ENCODE measurements at places on chromosomes 11 and 22.
A peak's percentile ranks its signal among the peaks of the same experiment; 100 is the strongest.

GRCh38 chr11:57474803-57475115 is 14.4 kb downstream of the RTN4RL2 start:
- DNase-seq: no peak

DNA sequence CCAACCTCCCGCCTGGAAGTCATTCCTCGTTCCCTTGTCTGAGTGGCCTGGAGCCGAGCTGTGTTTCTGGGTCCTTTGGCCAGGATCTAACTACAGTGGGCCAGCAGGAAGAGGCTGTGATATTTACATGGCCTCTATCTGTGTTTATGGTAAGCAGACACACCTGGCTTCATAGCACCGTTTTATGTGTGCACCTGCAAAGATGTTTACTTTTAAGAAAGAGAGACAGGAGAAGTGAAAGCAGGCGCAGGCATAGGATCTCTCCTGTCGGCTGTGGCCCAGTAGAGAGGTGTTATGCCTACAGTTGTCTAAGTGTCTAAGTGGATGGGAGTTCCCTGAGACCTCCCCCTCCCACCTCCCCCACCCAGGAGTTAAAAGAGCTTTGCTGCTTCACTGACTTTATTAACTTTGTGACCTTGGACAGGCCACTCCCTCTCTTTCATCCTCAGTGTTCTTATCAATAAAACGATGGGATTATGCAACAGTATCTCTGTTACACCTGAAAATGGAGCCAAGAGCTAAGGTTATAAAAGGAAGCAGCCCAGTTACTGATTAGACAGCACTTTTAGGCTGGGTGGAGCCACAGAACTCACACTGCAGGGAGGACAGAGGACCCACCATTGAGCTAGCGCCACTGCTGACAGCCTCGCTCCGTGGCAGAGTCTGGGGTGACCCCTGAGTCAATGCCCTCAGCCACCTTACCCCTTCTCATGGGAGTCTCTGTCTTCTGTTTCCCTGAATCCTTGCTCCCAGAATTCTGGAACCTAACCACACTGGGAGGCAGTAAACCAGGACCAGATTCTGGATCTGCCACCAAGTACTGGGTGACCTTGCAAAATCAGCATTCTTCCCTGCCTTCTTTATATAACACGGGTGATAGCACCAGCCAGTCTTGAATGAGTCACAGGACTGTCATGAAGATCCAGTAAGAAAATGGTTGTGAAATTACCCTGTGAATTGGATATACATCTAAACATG is 22.0 kb downstream of the ST14 start:
- DNase-seq: peak; percentile 39

- no peak for DNase-seq
These were observed 116.1 kb downstream of the UVRAG start for GRCh38 chr11:75931124-75931523.

DNA sequence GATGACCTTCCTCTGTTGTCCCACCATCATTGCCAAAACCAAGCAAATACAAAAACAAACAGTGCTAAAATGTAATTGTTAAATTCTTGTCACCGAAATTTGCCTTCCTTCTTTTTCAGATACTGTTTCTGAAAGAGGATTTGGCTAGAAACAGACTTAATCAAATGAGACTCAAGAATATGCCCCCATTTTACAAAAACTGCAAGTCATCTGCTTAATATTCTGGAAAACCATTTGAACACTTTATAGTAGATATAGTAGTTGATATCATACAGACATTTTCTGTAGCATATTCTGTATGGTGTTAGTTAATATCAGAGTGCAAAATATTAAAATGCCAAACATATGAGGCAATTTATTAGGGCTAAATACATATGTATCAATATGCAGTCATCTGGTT is 3.5 kb downstream of the OR5M1 start:
- DNase-seq: no peak

GRCh38 chr11:110295531-110296225 is 736 bp downstream of the RDX start:
- DNase-seq: no peak

DNA sequence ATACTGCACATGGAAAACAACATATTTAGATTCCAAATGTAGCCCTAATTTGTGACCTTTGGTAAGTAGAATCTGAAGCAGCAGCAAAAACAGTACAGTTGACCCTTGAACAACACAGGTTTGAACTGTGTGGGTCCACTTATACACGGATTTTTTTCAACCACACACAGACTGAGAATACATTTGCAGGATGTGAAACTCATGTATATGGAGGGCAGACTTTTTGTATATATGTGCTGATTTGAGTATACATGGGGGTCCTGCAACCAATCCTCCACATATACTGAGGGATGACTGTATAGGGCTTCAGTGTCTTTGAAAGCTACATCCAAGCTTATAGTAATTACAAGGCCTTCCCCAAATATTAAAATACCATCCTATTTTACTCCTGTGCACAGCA is 120.5 kb downstream of the MPPED2 start:
- no peak for DNase-seq

GRCh38 chr11:47969401-47969800 is 11.0 kb upstream of the PTPRJ start:
- no peak for DNase-seq

DNA sequence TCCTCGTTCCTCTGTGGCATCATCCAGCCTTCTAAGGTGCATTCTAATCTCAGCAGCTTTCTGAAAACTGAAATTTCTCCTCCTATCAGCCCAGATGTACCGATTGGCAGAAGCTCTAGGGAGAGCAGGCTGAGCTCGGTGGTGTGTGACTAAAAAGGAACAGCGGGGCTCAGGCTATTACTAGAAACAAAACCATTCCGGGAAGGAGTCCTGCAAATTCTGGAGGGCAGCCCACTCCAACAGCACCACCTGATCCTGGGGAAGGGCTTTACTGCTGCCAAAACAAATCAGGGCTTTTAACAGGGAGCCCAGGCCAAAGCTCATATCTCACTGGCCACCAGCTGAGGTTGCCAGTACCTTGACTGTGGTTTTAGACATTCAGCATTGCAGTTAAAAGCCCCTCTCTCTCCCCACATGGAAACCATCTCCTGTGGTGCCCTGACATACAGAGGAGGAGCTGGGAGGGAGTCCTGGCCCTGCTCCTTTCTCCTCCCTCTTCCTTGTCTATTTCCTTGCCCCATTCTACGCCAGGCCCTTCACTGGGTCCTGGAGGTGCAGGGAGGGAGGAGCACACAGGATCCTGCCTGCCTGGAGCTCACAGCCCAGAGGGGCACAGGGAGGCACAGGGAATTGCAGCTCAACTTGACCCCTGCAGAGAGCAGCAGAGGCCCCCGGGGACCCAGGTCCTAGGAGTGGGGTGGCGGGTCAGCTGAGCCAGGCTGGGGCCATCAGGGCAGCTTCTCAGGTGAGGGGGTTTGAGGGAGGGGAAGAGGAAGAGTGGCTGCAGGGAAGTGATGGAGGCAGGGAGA is 889 bp downstream of the PLAAT4 start:
- DNase-seq: peak; percentile 49

DNA sequence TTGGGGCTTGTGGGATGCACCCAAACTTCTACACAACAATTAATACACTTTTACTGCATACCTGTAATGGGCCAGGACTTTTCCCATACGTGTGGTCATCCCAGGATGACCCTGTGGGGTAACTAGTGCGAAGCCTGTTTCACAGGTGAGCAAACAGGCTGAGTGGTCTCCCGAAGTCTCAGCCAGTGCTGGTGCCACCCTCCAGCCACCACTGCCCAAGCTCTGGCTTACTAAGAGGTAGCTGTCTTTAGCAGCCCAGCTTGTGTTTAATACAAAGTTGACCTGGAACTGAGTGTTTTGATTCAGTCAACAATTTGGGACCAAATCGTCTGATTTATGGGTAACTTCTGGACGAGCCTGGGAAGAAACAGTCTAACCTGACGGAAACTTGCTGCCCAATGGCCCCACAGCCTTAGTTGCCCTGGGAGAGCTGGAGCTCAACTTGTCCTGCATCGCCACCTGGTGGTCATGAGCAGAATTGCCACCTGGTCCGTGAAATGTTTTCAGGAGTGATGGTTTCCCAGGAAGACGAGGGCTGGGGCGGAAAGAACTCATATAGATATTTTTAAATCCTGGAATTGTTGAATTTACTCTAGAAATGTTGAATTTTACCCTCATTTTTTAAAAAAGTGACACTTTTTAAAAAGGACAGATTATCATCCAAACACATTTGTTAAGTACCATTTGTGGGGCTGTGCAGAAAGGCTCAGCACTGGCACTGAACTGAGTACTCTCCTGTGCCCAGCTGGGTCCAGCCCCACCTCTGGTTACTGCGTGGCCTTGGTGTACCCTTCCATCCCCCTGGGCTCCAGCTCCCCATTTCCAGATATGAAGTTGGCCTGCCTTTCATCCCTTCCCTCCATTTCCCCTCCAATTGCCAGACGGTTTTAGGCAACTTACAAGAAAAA is 95.5 kb upstream of the PARVA start:
- peak; percentile 46 for DNase-seq

DNA sequence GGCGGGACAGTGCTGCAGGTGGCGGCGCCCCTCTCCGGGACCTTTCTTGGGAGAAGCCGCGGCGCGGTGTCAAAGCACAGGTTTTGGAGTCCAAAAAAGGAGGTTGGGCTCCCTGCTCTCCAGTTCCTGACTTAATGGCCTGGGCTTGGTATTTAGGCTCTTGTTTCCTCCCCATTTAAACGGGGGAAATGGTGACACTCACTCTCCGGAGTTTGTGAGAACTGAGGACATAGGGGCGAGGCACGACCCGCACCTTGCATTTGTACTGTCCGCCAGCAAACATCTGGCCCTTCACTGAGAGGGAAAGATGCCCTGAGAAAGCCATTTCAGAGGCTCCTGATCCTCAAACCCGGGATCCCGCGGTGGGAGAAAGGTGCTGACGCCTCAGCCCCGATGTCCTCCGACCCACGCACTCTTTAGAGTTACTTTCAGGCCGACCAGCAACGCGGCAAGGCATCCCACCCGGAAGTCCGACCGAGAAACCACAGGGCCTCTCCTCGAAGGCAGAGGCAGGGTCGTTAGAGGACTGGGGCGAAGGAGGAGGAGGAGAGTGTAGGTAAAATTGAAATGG is 2.9 kb upstream of the WDR74 start:
- no peak for DNase-seq

DNA sequence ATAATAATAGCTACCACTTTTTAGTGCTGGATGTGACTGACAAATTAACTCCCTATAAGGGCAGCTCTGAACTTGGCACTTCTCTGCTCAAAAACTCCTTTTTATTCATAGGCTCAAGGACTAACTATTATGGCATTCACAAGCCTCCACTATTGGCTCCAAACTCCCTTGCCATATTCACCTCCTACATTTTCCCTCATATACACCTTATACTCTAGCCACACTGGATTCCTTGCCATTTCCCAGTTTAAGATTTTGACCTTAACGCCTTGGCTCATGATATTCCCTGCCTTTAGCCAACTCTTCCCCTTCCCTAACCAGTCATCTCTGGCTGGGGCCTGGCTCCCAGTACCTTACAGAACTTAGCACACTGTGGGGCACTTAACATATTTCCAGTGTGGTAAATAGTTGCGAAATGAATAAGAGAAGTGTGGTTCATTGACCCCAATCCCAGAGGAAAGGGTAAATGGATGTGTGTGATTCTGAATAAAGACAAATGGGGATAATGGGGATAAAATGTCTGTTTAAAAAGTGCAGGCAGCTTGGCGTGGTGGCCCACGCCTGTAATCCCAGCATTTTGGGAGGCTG is 40.0 kb upstream of the SORL1 start:
- no peak for DNase-seq

GRCh38 chr11:14158393-14158792 is 195.9 kb downstream of the SPON1 start:
- DNase-seq: no peak

DNA sequence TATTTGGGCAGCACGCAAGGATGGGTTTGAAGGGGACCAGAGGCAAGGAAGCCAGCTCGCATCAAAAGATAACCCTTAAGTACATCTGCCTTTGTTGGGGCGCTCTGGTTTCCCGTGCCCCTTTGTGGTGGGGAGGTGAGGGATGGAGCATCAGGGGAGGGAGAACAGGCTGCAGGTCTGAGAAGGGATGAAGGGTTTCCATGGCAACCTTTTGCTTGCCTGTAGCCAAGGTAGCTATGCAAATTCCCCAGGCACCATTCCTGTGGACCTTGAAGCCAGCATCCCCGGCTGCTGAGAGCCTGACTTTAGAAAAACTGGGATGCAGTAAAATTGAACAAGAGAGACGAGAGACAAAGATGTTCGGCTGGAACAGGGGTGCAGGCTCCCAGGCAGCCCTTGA is 75.7 kb downstream of the SEZ6L start:
- DNase-seq: no peak

- peak; percentile 35 for DNase-seq
These were observed 688 bp downstream of the SERPING1 start for GRCh38 chr11:57597916-57598830.

DNA sequence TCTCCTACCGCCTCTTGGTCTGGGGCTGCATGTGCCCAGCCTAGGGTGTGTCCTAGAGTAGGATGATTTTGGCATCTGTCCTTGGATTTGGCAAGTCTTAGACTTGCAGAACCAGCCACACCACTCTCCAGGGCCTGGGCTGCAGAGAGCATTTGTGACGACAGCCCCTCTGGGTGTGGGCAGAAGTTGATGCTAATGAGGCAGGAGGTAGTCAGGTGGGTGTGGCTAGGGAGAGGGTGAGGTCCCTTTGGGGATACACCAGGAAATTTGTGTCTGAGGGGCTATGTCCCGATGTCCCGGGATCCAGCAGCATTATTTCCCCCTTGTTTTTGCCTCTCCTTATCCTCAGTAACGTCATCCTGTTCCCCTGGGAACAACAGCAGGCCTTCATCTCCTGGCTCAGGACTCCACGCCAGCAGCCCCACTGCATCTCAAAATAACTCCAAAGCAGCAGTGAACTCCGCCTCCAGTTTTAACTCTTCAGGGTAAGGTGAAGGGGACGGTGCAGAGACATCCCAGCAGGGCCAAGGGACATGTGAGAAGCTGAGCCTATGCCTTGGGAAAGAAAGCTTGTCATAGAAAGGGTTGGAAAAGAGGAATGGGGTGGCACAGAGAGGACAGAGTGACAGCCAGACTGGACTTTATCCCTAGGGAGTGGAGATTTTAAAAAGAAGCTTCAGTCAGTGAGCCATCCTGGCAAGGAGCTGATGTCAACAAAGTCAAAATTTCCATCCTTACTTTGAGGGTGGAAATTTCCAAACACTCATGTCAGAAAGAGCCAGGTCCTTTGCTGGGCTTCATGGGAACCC is 8.0 kb upstream of the TLCD5 start:
- no peak for DNase-seq

DNA sequence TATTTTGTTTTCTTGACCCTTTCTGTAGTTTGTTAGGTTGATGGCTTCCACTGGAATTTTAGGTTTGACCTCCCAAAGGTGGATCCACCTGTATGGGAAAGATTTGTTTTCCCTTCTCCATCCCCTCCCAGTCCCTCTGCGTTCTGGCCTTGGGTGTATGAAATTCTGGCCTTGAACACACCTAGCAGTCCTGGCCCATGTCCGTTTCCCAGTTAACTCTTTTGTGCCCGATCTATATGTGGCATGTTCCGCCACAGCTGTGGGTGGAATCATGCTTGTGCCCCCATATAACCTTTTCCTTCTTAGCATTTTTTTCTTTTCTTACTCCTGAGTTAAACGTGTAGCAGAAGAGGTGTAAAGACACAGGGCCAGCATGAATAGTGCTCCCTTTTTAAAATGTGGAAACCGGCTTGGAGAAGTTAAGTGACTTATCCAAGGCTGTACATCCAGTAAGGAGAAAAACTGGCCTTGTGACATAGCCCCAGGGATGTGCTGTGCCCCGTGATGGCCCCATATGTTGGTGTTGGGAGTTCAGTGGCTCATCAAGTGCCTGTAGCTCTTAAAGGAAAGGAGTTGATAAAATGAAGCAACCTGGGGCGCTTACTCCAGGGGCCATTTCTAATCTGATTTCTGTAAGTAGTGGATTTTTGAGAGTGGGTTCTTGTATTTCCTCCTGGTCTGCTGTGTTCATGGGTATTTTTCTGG is 39.3 kb downstream of the ZNRF3 start:
- DNase-seq: no peak

GRCh38 chr11:130644187-130644586 is 195.7 kb downstream of the ADAMTS15 start:
- no peak for DNase-seq

Measured in AG09319 (cell line).